RWPE1 (cell line): ENCODE measurements at places on chromosomes 16 and 17.

DNA sequence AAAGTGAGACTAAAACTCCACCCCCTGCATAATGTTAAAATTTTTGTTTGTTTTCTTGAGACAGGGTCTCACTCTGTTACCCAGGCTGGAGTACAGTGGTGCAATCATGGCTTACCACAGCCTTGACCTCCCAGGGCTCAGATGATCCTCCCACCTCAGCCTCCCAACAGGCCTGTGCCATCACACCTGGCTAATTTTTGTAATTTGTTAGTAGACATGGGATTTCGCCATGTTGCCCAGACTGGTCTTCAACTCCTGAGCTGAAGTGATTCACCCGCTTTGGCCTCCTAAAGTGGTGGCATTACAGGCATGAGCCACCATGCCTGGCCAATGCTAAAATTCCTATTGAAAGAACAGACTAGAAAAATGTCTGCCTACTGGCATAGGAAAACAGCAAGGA is 103.8 kb downstream of the TRIM37 start:
- no peak for DNase-seq

DNA sequence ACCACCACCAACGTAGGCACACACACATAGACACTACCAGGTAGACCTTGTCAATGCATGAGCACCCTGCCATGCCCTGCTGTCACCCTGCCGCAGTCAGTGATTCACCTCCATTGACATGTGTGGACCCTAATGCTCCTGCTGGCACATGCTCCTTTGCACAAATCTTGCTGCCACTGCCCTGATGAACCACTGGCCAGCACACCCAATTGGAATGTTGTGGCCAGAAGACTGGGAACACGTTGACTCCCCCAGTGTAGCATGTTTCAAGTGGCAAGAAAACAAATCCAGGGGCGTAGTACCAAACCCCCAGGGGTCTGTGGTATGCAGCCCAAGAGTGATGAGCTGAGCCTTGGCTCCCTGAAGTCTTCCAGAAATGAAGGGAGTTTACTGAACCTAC is 486.4 kb upstream of the KIF2B start:
- DNase-seq = peak; percentile 5

DNA sequence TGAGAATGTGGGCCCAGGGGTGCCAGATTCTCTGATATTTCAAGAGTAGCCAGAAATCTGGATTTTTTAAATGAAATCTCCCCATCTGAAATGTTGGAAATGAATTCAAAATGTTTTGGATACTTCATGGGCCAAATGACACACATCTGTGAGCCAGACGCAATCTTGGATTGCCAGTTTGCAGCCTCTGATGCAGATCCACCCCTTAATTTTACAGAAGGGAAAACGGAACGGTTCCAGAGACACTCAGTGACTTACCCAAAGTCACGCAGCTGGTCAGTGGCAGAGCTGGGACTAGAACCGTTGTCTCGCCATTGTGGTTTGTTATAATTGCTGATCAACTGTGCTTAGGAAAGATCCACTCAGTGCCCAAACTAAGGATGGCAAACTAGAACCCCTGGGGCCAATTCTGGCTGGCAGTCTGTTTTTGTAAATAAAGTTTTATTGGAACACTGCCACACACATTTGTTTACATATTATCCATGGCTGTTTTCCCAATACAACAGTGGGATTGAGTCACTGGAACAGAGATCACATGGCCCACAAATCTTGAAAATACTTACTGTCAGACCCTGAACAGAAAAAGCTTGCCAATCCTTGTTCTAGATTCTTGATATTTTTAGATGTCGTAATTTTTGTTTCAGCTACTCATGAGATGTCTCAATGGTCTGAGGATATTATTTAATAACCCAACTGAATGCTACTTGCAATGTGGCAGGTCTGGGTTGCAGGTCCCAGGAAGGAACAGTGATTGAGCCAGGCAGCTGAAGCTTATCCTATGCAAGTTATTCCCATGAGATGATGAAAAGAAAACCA is 143.8 kb downstream of the AXIN2 start:
- no peak for DNase-seq

DNA sequence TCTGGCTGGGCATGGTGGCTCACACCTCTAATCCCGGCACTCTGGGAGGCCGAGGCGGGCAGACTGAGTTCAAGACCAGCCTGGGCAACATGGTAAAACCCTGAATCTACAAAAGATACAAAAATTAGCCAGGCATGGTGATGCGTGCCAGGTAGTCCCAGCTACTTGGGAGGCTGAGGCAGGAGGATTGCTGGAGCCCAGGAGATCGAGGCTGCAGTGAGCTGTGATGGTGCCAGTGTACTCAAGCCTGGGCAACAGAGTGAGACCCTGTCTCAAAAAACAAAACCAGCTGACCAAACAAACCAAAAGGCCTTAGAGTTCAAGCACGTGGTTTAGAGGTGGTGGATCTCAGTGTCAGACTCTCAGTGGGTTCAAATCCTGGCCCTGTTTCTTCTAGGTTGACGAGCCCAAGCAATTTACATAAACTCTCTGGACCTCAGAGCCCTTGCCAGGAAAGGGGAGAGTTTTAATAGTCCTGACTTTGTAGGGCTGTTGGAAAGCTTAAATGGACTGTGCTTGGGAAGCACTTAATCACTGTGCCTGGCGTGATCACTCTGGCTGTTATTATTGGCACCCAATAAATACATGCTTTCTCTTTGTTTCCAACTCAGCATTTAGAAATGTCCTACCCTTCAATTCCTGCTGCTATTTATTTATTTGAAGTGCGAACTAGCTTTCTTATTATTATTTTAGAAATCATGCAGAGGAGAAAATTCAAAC is 44.7 kb downstream of the ABCC1 start:
- no peak for DNase-seq

DNA sequence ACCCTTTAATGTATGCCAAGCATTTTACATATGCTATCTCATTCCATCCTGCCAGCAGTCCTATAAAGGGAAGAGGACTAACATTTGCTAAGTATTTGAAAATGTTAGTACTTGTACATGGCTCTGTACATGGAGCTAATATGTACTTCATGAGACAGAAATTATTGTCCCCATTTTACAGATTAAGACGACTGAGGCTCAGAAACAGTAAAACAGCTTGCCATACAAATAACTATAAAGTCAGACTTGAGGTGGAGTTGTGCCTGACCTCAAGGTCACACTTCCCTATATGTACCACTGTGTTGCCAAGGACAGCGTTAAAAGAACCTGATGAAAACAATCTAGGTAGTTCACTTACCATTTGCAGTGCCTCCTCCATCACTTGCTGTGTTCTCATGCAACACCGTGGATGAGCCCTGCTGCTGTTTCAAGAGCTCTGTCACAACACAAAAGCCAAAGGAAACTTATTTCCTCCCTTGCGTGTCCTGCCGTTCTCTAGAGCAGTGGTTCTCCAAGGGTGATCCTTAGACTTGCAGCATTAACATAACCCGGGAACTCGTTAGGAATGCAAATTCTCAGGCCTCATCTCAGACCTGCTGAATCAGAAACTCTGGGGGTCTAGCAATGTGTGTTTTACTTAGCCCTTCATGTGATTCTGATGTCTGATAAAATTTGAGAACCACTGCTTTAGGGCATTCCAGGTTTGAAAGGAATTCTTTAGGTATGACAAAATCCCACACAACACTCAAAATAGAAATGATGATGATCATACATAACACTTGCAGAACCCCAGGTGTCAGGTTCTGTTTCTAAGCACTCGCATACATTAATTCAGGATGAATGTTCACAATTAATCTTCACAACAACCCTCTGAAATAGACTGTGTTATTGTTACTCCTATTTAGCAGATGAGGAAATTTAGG is 51.2 kb upstream of the MTMR4 start:
- DNase-seq = peak; percentile 22

- DNase-seq = peak; percentile 65
These were observed 32.8 kb downstream of the DNAH2 start for GRCh38 chr17:7750321-7750821.

GRCh38 chr16:86951831-86952598 is 365.2 kb downstream of the C16orf95 start:
- DNase-seq = peak; percentile 64

- no peak for DNase-seq
These were observed 221.7 kb upstream of the HSBP1 start for GRCh38 chr16:83586036-83586435.

DNA sequence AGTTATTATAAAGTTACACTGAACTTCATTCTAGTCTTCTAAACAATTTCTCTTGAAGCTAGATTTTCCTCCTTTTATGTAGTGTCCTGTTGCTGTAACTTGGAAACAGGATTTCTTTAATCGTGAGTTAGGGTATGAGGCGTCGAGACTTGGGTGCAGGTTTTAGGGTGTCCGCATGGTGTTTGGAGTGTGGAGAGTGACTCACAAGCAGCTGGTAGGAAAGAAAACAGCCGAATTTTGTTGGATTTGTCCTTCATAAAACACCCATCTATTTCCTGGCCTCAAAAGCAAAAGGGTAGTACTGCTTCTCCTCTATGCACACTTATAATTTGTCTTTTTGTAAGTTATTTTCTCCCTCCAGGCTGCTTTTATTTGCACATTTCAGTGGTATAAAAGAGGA is 1.6 kb downstream of the RPTOR start:
- peak; percentile 30 for DNase-seq

DNA sequence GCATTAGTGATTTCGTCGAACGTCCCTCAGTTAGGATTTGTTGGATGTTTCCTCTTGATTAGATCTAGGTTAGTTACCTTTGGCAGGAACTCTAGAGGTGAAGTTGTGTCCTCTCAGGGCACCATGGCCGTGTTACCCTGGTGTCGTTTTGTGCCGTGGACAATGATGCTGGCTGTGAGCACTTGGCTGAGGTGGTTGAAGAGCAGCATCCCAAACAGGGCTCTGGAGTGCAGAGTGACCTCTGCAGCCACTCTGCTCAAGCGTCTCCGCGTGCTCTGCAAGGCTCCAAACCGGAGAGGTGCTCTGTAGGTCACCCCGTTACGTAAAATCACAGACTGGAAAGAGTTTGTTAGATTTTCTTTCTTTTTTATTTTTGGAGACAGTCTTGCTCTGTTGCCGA is 33.0 kb downstream of the FOXK2 start:
- DNase-seq = no peak

DNA sequence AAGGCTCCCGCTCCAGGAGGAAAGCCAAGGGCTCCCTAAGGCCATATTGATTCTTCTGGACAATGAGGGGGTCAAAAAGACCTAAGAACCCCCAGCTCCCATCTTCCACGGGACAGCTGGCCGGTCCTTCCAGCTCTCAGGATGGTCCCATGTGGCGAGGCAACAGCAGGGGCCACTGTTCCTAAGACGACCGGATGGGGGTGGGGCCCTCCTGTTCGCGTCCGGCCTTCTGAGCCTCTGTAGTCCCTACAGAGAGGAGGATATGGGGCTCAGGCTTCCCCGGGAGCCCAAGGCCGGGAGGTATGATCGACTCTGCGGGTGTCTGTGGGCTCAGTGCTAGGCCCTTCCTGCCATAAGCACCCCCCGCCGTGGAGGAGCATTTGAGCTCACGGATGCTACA is 6.0 kb upstream of the DCXR start:
- no peak for DNase-seq

DNA sequence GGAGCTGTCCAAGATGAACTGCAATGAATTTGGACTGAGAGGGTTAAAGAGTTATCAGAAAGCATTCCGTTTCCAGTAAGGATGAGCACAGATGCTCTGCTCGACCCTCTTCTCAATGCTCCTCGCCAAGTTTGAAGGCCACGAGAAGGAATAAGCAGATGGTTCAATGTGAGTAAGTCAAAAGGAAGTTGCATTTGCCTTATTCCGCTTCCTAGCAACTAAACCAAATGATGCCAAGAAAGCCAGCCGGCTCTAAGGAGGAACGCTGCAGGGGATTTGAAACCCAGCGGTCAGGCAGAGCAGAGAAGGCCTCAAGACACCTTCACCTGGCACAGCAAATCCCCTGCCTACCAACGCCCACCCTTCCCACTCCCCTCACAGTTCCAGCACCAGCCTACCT is 52.1 kb upstream of the CNEP1R1 start:
- DNase-seq = no peak

DNA sequence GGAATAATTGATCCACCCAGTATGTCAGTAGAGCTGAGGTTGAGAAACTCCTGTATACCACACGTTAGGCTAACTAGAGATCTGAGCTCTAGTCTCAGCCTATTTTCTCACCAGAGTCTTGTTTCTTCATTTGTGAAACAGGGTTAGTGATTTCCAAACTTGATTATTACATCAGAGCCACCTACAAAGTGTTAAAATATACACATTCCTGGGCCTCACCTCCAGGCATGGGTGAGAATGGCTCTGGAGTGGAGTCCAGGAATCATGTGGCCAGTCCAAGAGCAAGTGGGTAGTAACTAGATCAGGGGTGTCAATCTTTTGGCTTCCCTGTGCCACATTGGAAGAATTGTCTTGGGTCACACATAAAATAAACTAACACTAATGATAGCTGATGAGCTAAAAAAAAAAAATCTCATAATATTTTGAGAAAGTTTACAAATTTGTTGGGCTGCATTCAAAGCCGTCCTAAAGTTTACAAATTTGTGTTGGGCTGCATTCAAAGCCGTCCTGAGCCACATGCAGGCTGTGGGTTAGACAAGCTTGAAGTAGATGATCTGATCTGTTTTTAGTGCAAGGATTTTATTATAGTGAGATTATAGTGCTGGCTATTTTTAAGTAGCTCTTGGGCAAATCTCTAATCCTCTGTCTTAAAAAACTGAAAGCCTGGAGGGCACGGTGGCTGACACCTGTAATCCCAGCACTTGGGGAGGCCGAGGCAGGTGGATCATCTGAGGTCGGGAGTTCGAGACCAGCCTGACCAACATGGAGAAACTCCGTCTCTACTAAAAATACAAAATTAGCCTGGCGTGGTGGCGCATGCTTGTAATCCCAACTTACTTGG is 20.4 kb downstream of the PRCD start:
- DNase-seq = no peak

DNA sequence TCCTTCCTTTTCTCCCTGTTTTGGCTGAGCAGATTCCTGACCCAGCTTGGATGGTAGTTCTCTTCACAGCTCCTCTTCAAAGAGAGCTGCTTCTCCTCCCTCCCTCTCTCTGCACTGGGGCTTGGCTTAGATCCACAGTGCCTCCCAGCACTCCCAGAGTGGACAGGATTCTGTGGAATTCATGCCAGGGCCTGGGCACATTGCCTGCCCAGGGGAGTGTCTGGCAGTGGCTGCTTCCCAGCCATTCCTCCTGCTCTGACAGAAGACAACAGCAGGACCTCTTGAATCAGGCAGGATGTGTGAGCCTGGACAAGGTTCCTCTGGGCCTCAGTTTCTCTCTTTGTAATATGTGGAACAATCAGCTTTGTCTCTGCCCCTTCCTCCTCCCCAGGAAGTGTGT is 4.5 kb upstream of the MMP28 start:
- DNase-seq = peak; percentile 87

DNA sequence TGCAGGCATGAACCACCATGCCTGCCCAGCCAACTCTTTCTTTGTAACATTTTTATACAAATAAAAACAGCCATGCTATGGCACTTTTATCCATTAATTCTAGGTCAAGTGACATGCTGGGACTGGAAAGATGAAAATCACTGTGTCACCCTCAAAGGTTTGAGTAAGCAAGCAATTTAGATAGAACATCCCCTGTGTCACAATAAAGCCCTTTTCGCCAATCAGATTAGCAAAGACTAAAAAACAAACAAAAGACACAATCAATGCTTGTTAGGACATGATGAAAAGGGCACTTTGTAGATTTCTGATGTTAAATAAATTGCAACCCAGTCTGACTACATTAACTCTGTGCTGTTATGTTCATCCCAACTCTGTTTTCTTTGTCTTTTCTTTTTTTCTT is 26.4 kb downstream of the CHP2 start:
- DNase-seq = no peak

- peak; percentile 16 for DNase-seq
These were observed 73.9 kb downstream of the STH start for GRCh38 chr17:46072998-46073397.
